Colonic mucosa (tissue), 4 donors: ENCODE measurements at places on chromosomes 12 and 14. TPM values are rescaled to one million over a fixed set of nuclear protein-coding genes. Genes with fewer than 3 reads are reported as not detected.

The NCAPD2 gene
- 35.9 TPM for total RNA-seq

The OR4N2 gene
- total RNA-seq, result not detected

The TAS2R14 gene
- 1.3 TPM for total RNA-seq

The ESRRB gene
- 0.21 TPM for total RNA-seq

The APOF gene
- 0.15 TPM for total RNA-seq

The TRIM9 gene
- total RNA-seq, result 0.49 TPM

The SLC15A5 gene
- not detected for total RNA-seq

The PRIMA1 gene
- total RNA-seq, result 4.4 TPM

The PKP2 gene
- 130 TPM for total RNA-seq

The SOX5 gene
- 1.1 TPM for total RNA-seq

The SYT1 gene
- 0.94 TPM for total RNA-seq

- no peak for DNase-seq
- no peaks in the 10 kb centered on the region for H3K4me1 ChIP-seq
- H3K27me3 ChIP-seq, result no peaks in the 10 kb centered on the region
- no peak overlapping the region for H3K4me3 ChIP-seq
- no peaks in the 10 kb centered on the region for H3K36me3 ChIP-seq
These were observed 56.7 kb downstream of the NTF3 start for GRCh38 chr12:5488626-5488955.

GRCh38 chr12:4274396-4275015, 944 bp downstream of the CCND2 start:
- peaks cover 25% of the 10 kb centered on the region for H3K4me1 ChIP-seq
- H3K27ac ChIP-seq, result peak overlapping the region; percentile 86
- H3K36me3 ChIP-seq, result no peaks in the 10 kb centered on the region
- DNase-seq, result peak; percentile 45

- no peak overlapping the region for H3K4me3 ChIP-seq
- no peak overlapping the region for H3K27ac ChIP-seq
- DNase-seq, result no peak
- no peaks in the 10 kb centered on the region for H3K27me3 ChIP-seq
These were observed 232.8 kb upstream of the DIO3 start for GRCh38 chr14:101328412-101329028.

DNA sequence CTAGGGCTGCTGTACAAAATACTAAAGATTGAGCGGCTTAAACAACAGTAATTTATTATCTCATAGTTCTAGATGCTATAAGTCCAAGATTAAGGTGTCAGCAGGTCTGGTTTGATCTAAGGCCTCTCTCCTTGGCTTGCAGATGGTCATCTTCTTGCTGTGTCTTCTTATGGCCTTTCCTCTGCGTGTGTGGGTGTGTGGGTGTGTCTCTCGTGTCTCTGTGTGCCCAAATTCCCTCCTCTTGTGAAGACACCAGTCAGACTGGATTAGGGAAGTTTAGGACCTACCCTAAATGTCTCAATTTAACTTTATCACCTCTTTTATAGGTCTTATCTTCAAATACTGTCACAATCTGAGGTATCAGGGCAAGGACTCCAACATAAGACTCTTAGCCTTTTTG, 28.3 kb downstream of the DDHD1 start:
- H3K27me3 ChIP-seq, result no peaks in the 10 kb centered on the region
- no peaks in the 10 kb centered on the region for H3K36me3 ChIP-seq
- no peak for DNase-seq
- no peak overlapping the region for H3K4me3 ChIP-seq
- no peaks in the 10 kb centered on the region for H3K4me1 ChIP-seq

DNA sequence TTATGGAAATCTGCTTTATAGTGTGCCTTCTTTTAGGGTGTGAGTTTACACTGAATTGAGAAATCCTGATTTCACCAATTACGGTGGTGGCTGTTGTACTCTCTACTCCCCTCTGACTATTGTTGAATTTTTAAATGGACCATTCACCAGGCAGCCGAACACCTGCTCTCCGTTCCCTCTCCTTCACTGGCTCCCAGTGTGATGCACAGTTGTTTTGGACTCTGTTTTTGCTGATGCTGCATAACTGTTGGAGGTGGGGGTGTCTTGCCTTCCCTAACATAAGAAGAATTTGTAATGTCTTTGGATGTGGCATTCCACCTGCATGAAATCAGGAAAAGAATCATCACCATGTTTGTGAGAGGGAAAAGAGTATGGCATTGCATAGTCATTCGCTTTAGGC, 341.2 kb downstream of the SNAPC1 start:
- H3K36me3 ChIP-seq, result no peaks in the 10 kb centered on the region
- no peaks in the 10 kb centered on the region for H3K4me1 ChIP-seq
- H3K27me3 ChIP-seq, result no peaks in the 10 kb centered on the region
- DNase-seq, result no peak
- no peak overlapping the region for H3K27ac ChIP-seq

DNA sequence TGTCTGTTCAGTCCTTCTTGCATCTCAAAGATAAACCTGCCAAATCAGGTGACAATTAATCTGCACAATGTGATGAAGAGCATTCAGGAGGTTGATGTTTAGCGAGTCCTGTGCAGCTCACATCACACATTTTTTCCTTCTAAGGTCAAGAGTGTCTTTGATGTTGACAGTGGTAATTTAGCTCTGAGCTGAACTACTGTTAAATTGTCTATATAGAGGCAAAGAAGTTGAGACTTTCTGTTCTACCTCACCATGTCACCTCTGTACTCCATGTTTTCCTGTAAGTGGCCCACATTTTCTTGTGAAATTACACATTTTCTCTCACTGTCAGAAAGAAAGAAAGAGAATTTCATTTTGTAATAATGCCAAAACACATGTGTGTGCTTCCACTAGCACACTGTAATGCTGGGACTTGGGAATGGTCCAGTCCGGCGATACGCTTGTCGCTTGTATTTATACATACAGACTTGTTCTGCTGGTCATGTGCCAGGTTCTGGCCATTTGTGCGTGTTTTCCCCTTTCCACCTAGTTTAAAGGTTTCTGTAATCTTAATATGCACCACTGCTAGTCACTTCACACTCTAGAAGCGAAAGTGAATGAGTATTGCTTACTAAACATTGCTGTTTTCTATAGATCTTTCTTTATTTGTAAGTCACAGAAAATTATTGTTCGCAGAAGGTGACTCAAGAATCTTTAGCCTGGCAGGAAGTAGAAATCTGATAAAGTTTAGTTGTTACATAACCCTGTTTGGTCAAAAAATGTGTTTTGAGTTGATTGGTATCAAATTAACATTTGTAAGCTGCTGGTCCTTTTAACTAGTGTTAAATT, 328.9 kb downstream of the TMTC2 start:
- no peak overlapping the region for H3K4me3 ChIP-seq
- no peaks in the 10 kb centered on the region for H3K4me1 ChIP-seq
- no peaks in the 10 kb centered on the region for H3K36me3 ChIP-seq
- no peak for DNase-seq
- no peak overlapping the region for H3K27ac ChIP-seq
- no peaks in the 10 kb centered on the region for H3K27me3 ChIP-seq

DNA sequence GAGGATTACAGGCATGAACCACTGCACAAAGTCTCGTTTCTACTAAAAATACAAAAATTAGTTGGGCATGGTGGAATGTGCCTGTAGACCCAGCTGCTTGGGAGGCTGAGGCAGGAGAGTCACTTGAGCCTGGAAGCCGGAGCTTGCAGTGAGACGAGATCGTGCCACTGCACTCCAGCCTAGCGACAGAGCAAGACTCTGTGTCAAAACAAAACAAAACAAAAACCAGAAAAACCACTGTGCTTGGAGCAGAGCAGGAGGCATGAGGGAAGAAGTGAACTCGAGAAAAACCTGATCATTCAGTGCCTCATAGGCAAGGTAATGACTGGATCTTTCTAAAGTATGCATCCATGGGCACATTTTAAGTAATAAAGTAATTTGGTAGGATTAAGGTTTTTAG, 487.8 kb downstream of the KCNH5 start:
- H3K36me3 ChIP-seq, result no peaks in the 10 kb centered on the region
- H3K4me1 ChIP-seq, result no peaks in the 10 kb centered on the region
- no peak overlapping the region for H3K27ac ChIP-seq
- no peaks in the 10 kb centered on the region for H3K27me3 ChIP-seq
- DNase-seq, result no peak

- no peak overlapping the region for H3K27ac ChIP-seq
- H3K27me3 ChIP-seq, result no peaks in the 10 kb centered on the region
- H3K4me1 ChIP-seq, result no peaks in the 10 kb centered on the region
- DNase-seq, result no peak
- H3K36me3 ChIP-seq, result no peaks in the 10 kb centered on the region
These were observed 45.7 kb upstream of the VRK1 start for GRCh38 chr14:96751505-96751904.

GRCh38 chr12:16613199-16613598, 7.2 kb upstream of the LMO3 start:
- H3K4me1 ChIP-seq, result no peaks in the 10 kb centered on the region
- no peaks in the 10 kb centered on the region for H3K36me3 ChIP-seq
- DNase-seq, result no peak
- no peaks in the 10 kb centered on the region for H3K27me3 ChIP-seq

- H3K4me1 ChIP-seq, result peaks cover 8% of the 10 kb centered on the region
- DNase-seq, result peak; percentile 45
- no peaks in the 10 kb centered on the region for H3K27me3 ChIP-seq
- H3K27ac ChIP-seq, result peak overlapping the region; percentile 44
- H3K4me3 ChIP-seq, result peak overlapping the region; percentile 78
These were observed 772 bp downstream of the SCARB1 start for GRCh38 chr12:124862768-124863415.

GRCh38 chr12:99009654-99010296, 364.7 kb downstream of the APAF1 start:
- no peak overlapping the region for H3K4me3 ChIP-seq
- H3K4me1 ChIP-seq, result no peaks in the 10 kb centered on the region
- DNase-seq, result no peak
- no peaks in the 10 kb centered on the region for H3K27me3 ChIP-seq

- DNase-seq, result no peak
- no peaks in the 10 kb centered on the region for H3K4me1 ChIP-seq
- no peak overlapping the region for H3K4me3 ChIP-seq
- no peak overlapping the region for H3K27ac ChIP-seq
- H3K36me3 ChIP-seq, result no peaks in the 10 kb centered on the region
These were observed 7.9 kb downstream of the CEP128 start for GRCh38 chr14:80933686-80934085.

DNA sequence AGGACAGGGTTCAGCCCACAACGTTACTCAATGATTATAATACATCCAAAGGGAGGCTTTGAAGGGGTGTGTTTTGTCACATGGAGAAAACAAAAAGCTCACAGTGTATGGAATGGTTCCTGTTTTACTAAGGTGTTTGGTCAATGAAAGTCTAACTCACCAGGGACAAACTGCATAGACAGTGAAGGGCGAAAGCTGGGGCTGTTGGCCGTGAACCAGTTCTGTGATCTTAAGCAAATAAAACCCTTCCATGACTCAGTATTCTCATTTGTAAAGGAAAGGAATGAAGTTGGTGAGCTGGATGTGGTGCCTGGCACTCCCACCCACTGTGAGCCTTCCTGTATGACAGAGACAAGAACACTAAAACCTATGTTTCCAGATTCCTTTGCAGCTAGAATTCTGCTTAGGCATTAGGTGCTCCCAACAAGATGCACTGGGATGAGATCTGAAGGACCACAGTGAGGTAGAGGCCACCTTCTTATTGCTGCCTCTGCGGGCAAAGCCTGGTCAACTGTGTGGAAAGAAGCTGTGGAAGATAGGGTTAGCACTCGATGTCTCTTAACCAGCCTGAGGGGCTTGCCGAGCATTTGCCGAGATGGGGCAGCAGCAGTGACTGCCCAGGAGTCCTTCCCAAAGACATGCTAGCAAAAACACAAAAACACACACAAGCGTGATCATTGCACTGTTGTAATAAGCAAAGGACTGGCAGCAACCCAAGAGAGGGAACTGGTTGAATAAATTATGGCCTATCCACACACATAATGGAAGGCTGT, 48.5 kb downstream of the VCPKMT start:
- H3K4me1 ChIP-seq, result peaks cover 3% of the 10 kb centered on the region
- peak; percentile 63 for DNase-seq
- no peak overlapping the region for H3K4me3 ChIP-seq
- H3K36me3 ChIP-seq, result no peaks in the 10 kb centered on the region
- H3K27ac ChIP-seq, result peak overlapping the region; percentile 20
- H3K27me3 ChIP-seq, result no peaks in the 10 kb centered on the region

DNA sequence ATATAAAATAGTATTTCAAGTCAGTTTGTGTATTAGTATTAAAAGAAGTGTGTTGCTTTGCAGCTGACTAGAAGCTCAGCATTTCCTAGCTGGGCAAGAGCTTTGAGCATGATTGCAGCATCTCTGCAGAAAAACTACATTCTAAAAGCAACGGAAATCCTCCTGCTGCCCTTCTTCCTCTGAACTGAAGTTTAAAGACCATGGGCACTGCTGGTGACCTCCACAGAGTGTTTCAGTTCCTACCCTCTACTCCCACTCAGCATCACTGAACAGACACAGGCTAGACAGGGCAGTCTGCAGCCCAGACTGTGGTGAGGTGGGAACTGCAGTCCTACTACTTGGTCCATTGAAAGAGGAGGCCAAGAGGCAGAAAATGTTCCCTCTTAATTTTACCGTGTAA, 59.0 kb downstream of the FAR2 start:
- no peak for DNase-seq
- no peaks in the 10 kb centered on the region for H3K27me3 ChIP-seq
- H3K36me3 ChIP-seq, result no peaks in the 10 kb centered on the region
- H3K27ac ChIP-seq, result peak overlapping the region; percentile 78
- H3K4me1 ChIP-seq, result peaks cover 7% of the 10 kb centered on the region

DNA sequence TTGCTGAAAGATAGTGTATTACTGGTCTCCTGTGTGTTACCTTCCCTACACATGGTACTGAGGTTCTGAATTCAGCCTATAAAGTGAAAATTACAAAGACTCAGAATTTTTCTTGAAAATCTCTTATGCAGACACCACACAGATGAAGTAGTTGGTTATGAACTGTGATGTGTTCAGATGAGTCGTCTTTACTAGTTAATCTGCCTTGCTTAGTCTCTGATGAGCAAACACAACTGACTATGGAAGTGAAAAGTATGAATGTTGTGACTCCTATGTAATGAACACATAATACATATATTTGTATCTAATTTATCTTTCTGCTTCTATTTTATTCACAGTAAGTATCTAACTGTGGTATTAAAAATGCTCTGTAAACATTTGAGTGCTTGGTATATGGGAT, 4.7 kb downstream of the MTERF2 start:
- peaks cover 7% of the 10 kb centered on the region for H3K4me1 ChIP-seq
- H3K4me3 ChIP-seq, result no peak overlapping the region
- no peaks in the 10 kb centered on the region for H3K27me3 ChIP-seq
- no peaks in the 10 kb centered on the region for H3K36me3 ChIP-seq
- H3K27ac ChIP-seq, result no peak overlapping the region
- no peak for DNase-seq

GRCh38 chr12:25162866-25163265, 32.1 kb downstream of the DNAI7 start:
- H3K27me3 ChIP-seq, result no peaks in the 10 kb centered on the region
- no peaks in the 10 kb centered on the region for H3K4me1 ChIP-seq

DNA sequence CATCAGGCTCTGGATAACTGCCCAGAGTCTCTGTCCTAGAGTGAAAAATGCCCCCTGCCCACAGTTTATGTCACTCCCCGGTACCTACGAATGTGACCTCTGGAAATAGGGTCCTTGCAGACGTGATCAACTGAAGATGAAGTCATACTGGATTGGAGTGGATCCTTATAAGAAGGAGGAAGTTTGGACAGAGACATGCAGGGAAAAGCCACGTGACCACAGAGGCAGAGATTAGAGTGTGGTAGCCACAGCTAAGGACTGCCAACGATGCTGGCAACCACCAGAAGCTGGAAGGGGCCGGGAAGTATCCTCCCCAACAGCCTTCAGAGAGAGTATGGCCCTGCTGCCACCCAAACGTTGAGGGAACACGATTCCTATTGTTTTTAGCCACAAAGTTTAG, 101.2 kb upstream of the NCOR2 start:
- H3K27ac ChIP-seq, result no peak overlapping the region
- no peaks in the 10 kb centered on the region for H3K27me3 ChIP-seq
- no peak for DNase-seq
- H3K36me3 ChIP-seq, result no peaks in the 10 kb centered on the region
- H3K4me1 ChIP-seq, result peaks cover 3% of the 10 kb centered on the region
